ENCODE measurements at places on chromosomes 1 and 21.

DNA sequence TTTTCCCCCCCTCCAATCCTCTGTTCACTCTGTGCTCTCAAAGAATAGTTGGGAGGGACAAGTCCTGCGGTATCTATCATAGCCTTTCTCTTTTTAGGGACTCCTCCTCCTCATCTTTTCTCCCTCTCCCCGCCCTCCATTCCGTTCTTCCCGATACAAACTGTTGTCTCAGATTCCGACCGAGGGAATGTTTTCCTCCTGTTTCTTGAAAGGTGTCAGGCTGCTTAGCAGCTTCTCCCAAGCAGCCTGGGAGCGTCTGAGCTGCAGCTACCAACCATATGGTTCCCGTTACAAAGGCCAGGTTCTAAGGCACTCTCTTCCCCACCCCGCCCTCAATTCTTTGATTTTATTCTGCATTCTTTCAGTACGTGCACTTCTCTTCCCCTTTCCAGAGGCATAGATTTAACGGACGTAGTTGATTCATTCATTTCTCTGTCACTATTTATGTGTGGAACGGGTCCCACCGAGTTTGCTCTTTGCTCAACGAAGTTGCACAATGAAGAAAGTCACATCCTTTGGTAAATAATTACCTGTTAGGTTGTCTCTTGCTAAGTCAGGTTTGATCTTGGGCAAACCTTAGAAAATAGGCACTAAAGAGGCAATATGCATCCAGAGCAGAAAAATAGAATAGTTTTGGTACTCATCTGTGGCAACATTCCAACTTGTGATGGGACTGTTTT is 2.8 kb downstream of the ADGRL2 start:
- DNase-seq: no peak

DNA sequence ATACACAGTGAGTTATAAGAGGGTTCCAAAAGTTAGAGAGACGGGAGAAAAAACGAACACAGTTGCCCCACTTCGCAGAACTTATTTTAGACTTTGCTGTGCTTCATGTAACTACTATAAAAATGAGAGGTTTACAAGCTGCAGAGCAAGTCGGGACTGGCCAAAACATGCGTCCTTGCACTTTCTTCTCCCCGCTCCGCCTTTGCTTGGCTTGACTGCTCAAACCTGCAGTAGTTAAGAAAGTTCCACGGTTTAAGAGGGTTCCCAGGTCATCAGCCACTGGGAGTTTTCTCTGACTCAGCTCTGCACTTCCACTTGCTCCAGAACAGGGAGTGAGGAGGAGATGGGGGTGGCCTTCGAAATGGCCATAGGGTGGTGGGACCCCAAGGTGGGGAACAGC is 36.2 kb downstream of the CLIC6 start:
- DNase-seq: no peak

- no peak for DNase-seq
Measured at GRCh38 chr1:111511370-111511769, 7.9 kb upstream of the ADORA3 start.

DNA sequence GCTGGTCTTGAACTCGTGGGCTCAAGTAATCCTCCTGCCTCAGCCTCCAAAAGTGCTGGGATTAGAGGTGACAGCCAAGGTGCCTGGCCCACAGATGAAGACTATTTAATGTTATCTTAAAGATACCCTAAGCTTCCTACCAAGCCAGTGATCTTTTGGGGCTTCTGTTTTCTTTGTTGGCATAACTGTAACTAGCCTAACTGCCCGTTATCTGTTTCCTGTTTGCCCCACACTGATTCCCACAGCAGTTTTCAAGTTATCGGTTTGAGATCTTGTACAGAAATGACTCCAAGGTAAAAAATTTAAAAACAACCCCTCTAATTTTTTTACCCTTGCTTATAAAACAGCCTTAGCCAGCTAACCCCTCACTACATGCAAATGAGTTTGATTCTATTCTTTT is 12.4 kb downstream of the SELL start:
- no peak for DNase-seq

DNA sequence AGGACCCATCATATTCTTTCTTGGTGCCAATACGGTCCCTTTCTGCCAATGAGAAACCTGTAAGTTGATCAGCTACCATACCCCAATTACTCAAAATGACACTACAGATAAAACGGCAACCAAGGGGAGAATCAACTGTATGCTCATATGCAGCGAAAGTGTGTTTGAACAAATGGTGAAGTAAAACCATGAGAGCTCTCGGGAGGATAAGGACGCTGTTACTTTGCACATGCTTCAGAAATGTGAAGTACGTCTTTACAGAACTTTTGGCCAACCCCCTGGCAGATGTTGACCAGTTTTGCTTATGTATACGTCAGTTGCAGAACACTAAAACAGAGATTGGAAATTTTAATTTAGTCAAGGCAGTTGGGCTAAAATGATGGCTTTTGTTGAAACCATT is 79.6 kb downstream of the PROX1 start:
- DNase-seq: no peak

DNA sequence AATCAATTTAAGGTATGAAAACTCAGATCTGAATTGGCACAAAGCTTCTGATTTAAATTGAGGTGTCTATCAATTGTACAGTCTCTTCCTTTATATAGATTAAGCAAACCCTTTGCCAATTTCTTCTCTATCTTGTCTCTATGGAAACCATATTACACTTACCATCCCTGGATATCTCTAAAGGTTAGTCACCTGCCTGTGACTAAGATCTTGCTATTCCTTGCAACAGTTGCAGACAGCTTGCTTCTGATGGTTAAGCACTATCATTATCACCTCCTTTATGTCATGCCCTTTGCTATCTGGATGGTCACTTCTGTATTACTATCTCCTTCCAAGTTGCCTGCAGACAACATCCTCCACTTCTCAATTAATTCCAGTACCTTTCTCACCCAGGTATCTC is 998.6 kb upstream of the B3GALT2 start:
- no peak for DNase-seq

DNA sequence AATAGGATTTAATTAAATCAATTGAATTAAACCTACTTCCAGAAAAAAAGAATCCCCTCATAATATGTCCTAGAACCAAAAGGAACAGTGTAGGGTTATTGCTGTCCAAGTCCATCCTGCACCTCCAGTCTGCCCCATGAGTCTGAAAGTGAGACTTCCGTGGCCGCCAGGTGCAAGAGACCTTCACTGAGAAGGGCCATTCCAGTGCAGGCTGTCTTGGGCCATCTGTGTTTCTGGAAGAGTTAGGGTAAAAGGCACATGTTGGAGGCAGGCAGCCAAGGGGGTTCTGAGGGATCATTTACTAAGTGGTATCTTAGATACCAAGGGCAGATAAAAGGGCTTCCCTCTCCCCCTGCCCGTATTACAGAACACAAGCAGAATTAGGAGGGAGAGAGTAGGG is 31.0 kb downstream of the UBE2T start:
- DNase-seq: no peak

- DNase-seq: peak; percentile 33
Measured at GRCh38 chr1:220908757-220909156, 29.5 kb downstream of the HLX start.

GRCh38 chr1:213776969-213777368 is 210.8 kb upstream of the PROX1 start:
- no peak for DNase-seq

- peak; percentile 39 for DNase-seq
Measured at GRCh38 chr1:233304489-233305102, 9.1 kb upstream of the PCNX2 start.

DNA sequence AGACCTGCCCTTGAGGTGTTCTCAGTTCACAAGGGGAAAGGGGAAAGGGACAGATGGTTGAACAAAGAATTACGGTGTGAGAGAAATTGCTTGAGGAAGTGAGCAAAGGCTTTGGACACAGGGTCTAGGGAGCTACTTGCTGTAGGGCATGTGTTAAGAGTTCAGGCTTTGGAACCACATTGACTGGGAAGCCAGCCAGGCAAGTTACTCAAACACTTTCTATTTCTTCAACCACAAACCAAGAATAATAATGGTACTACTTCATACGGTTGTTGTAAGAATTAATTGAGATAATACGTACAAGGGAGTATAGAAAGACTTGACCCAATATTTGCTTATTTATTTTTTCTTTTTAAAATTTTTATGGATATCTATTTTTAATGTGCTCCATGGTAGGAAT is 26.6 kb downstream of the AK4 start:
- DNase-seq: peak; percentile 94

Measured in EH (cell line).